GM06990 (cell line): ENCODE measurements at places on chromosomes 16 and 17.

- DNase-seq = no peak
These were observed 15.8 kb upstream of the PRM1 start for GRCh38 chr16:11296706-11297491.

GRCh38 chr17:38918129-38918913, 7.1 kb upstream of the LASP1NB start:
- DNase-seq = no peak

DNA sequence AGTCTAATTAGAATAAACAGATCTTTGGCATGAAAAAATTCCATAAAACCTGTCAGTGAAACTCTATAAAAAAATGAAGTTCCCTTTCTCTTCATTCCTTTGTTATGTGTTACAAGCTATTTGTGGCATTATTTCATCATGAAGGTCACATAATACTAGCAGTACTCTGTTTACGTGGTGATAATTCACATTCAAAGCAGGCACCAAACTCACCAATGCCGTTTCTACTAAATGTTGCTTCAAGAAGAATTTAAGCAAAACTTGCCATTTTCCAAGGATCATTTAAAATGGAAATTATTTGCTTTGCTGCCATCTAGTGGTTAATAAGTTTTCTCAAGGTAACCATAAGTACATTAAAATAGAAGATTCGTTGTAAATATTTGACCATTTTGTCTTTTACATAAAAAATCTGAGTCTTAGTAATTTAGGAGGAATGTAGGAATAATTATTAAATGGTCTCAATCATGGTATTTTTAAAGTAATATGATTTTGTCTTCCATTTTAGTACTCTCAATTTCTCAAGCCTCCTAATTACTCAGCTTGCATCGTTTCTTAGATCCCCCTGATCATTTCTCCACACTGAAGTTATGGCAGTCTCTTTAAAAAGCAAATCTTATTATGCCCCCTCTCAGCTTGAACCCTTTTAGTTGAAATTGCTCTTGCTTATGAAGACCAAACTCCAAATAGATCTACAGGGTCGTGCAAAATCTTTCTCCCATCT, 80.8 kb downstream of the OMG start:
- peak; percentile 6 for DNase-seq

- DNase-seq = no peak
These were observed 372.3 kb downstream of the SEC14L1 start for GRCh38 chr17:77513045-77513444.

- no peak for DNase-seq
These were observed 26.1 kb upstream of the SLC13A2 start for GRCh38 chr17:28447396-28447760.

DNA sequence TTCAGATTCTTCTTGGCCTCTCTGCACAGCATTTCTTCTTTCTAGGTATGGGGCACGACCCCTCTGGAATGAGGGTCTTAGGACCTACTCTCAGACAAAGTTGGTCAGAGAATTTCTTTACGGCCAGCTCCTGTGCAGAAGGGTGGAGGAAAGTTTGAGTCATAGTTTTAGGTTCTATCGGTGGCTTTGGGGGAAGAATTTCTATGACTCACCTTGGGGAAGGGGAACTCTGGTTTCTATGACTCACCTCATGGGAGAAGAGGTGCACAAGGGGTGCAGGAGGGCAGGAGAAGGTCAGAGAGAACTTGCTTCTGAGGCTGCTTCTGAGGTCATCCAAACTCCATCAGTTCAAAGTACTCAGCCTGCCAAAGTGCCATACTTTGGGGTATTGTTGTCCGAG, 2.5 kb upstream of the ABCC12 start:
- DNase-seq = peak; percentile 25

GRCh38 chr16:56984639-56985038, 4.7 kb upstream of the NLRC5 start:
- no peak for DNase-seq

GRCh38 chr17:82592289-82592766, 55.9 kb downstream of the WDR45B start:
- DNase-seq = no peak

DNA sequence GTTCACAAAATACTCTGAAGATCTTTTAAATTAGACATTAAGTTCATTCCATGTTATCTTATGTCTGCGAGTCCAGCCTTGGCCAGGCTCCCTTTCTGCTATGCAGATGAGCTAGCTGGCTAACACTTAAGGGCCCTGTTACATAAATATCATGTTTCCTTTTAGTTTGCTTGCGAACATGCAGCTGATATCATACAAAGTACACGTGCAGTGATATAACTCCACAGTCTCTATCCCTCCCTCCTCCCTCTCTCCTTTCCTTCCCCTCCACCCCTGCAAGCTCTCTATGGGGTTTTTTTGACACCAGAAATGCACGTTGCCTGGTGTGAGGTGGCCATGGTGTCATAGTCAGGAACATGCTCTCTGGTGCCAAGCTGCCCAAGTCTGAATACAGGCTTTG, 46.1 kb downstream of the ARHGAP17 start:
- DNase-seq = no peak

- no peak for DNase-seq
These were observed 373.7 kb downstream of the SNX29 start for GRCh38 chr16:12349936-12350850.
